ENCODE measurements at places on chromosomes 16 and 17. TPM values are rescaled to one million over a fixed set of nuclear protein-coding genes. Genes with fewer than 3 reads are reported as not detected.

DNA sequence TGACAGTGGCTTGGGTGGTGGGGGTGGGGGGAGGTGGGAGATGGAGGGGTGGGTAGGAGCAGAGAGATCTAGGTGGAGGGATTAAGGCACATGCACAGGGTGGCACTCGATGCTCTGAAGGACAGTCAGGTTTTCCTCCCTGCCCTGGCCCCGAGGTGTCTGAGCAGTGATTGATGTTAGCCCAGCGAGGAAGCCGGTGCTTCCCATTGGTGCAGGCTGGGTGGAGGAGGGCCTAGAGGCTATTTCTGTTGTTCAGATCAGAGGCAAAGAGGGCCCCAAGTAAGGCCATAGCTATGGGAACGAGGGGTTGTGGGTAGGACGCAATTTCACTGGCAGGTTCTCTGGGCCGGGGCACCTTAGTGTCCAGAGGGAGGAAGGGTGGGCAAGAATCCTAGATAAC lies 23.1 kb downstream of the CACNA1G start:
- H3K36me3 ChIP-seq: no peaks in the 10 kb centered on the region
- no peak overlapping the region for H3K27ac ChIP-seq
- no peak overlapping the region for H3K4me3 ChIP-seq
- peaks cover 25% of the 10 kb centered on the region for H3K27me3 ChIP-seq
- H3K4me1 ChIP-seq: no peaks in the 10 kb centered on the region

The SERPINF2 gene
- not detected for total RNA-seq

DNA sequence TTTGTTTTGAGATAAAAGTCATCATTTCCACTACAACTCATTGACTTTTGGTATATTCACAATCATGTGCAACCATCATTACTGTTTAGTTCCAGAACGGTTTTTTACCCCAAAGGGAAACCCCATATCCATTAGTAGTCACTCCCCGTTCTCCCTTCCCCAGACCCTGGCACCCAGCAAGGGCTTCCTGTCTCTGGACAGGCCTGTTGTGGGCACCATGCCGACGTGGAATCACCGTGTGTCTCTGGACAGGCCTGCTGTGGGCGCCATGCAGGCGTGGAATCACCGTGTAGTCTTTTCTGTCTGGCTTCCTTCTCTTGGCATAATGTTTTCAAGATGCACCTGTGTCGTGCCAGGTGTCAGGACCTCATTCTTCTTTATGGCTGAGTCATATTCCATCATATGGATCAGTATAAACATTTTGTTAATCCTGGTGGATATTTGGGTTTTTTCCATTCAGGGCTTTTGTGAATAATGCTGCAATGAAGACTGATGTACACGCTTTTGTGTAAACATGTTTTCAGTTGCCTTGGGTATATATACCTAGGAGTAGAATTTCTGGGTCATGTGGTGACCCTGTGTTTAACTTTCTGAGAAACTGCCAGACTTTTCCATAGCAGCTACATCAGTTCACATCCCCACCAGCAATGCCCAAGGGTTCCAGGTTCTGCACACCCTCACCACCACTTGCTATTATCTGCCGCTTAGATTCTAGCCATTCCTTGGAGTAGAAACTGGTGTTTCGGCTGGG lies 19.1 kb downstream of the ENDOV start:
- H3K4me1 ChIP-seq: no peaks in the 10 kb centered on the region
- H3K27ac ChIP-seq: no peak overlapping the region
- no peaks in the 10 kb centered on the region for H3K27me3 ChIP-seq
- H3K36me3 ChIP-seq: no peaks in the 10 kb centered on the region

DNA sequence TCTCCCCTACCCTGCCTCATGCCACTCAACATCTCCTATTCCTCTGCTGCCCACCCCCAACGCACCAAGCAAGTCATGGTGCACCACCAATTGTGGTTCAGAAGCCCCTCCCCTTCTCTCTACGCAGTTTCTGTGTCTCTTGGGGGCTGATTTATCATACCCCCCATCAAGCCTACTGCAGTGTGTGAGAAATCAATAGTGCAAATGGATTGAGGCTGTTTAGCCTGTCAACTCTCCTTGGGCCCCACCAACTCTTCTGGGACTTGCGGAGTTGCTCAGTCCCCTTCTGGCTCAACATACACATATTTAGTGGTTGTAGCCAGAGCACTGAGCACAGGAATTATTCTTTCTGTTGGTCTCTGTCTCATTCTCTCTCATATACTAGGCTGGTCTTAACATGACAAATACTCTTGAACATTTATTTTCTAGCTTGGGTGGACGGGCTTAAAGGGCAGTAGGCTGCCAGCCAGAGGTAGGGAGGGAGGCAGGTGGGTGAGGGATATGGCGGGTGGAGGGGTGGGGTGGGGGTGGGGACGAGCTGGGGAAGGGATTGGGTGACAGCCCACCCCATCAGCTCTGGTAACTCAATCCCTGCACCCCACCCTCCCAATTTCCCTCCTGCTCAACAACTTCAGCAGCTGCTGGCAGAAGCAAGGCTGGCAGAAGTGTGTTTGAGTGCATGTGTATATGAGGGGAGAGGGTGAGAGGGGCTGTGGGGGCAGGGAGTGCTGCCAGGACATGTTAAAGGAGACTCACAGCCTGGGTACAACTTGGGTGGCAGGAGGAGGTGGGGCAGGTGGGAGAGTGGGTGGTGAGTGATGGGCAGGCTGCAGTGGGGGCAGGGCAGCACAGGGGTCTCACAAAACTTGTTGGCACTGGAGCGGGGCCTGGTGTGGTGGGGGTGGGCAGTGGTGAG lies 4.9 kb downstream of the RARA start:
- DNase-seq: no peak
- peaks cover 89% of the 10 kb centered on the region for H3K4me1 ChIP-seq
- peaks cover 9% of the 10 kb centered on the region for H3K36me3 ChIP-seq
- H3K4me3 ChIP-seq: no peak overlapping the region
- H3K27ac ChIP-seq: no peak overlapping the region

- no peak for DNase-seq
- H3K27ac ChIP-seq: no peak overlapping the region
- no peak overlapping the region for H3K4me3 ChIP-seq
- no peaks in the 10 kb centered on the region for H3K27me3 ChIP-seq
- no peaks in the 10 kb centered on the region for H3K4me1 ChIP-seq
Measured at GRCh38 chr16:50986453-50986852, 164.6 kb downstream of the SALL1 start.

GRCh38 chr17:33858682-33859081 lies 396.4 kb upstream of the CCL2 start:
- no peak for DNase-seq
- H3K4me1 ChIP-seq: no peaks in the 10 kb centered on the region
- no peak overlapping the region for H3K4me3 ChIP-seq
- no peaks in the 10 kb centered on the region for H3K36me3 ChIP-seq

The TMEM114 gene
- not detected for total RNA-seq

The TACO1 gene
- 23.7 TPM for total RNA-seq

The ENO3 gene
- 5.2 TPM for total RNA-seq

DNA sequence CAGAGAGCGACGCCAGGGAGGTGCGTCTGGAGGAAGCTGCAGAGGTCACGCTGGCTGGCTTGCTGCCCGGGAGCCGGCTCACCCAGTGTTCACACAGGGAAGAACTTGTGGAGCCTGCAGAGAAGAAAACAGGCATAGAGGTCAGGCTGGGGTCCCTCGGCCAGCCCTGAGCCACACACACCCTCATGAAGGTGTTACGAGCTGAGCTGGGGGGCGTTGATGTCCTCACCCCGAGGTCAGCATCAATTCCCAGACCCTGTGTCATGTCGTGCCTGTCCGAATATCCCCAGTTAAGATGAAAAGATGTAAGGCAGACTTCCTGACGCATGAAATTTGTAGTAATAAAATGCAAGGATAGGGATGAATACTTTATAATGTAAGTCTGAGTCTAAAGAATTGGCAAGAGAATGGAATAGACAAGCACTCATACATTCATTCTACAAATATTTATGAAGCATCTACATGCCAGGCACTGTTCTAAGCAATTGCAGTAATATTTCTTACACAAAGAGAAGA lies 77.1 kb downstream of the USP31 start:
- no peak for DNase-seq
- no peak overlapping the region for H3K27ac ChIP-seq
- no peaks in the 10 kb centered on the region for H3K4me1 ChIP-seq
- H3K27me3 ChIP-seq: no peaks in the 10 kb centered on the region
- H3K4me3 ChIP-seq: no peak overlapping the region

DNA sequence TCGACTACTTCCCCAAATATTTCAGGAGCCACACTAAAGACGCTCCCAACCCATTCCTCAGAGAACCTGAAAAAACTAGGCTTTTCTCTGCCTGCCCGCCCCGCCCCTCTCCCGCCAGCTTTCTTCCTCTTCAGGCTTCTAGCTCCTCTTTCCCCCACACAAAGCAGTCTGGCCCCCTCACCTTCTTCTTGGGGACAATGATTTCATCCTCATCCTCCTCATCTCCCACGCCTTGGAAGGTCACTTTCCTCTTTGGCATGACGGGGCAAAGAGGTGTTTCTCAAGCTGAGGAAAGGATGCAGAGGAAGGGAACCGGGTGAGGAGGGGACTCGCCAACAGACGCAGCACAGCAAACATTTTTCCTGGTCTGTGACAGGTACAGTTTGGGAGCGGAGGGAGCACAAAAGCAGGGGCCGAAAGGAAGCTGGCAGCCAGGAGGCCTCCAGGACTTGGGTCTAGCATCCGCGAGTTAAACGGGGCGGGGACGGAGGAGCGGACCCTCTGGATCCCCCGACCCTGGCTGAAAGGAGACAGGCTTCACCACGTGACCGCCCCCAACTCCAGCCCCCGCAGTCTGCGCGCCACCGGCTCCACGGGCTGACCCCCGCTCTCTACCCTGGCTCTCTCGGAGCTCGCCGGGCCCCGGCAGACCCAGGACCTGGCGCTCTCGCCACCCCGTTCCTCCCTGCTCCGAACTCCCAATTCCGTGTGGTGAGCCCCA lies 525 bp downstream of the CD2BP2 start:
- H3K4me1 ChIP-seq: peaks cover 36% of the 10 kb centered on the region
- no peak for DNase-seq
- no peaks in the 10 kb centered on the region for H3K27me3 ChIP-seq

DNA sequence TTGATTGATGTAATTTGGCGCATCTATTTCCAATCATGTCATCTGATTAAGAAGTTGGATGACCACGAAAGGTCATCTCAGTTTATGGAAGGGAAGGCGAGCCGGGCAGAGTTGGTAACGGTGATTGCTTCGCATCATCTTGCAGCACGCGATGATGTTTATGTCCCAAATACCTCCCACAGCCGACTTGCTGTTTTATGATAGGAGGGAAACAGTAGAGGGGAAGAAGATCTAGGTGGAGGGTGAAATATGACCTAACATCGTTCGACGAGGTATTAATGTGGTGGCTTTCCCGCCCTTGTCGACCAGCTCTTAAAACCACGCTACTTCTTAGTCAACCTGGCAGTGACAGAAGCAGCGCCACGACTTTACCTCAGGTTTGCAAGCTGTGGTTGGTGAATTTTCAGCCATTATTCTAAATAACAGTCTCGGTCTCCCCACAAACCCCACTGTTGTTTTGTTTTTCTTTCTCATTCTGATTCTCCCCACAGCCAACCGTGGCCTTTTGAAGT lies 805 bp upstream of the TANC2 start:
- peak overlapping the region; percentile 92 for H3K4me3 ChIP-seq
- peak overlapping the region; percentile 76 for H3K27ac ChIP-seq
- peaks cover 32% of the 10 kb centered on the region for H3K4me1 ChIP-seq

The GJC1 gene
- total RNA-seq: 36.4 TPM

The TMED6 gene
- total RNA-seq: not detected

- H3K4me3 ChIP-seq: no peak overlapping the region
- H3K4me1 ChIP-seq: peaks cover 18% of the 10 kb centered on the region
- H3K36me3 ChIP-seq: no peaks in the 10 kb centered on the region
- DNase-seq: no peak
- H3K27me3 ChIP-seq: no peaks in the 10 kb centered on the region
- no peak overlapping the region for H3K27ac ChIP-seq
Measured at GRCh38 chr17:48478224-48479013, 48.4 kb upstream of the SKAP1 start.

DNA sequence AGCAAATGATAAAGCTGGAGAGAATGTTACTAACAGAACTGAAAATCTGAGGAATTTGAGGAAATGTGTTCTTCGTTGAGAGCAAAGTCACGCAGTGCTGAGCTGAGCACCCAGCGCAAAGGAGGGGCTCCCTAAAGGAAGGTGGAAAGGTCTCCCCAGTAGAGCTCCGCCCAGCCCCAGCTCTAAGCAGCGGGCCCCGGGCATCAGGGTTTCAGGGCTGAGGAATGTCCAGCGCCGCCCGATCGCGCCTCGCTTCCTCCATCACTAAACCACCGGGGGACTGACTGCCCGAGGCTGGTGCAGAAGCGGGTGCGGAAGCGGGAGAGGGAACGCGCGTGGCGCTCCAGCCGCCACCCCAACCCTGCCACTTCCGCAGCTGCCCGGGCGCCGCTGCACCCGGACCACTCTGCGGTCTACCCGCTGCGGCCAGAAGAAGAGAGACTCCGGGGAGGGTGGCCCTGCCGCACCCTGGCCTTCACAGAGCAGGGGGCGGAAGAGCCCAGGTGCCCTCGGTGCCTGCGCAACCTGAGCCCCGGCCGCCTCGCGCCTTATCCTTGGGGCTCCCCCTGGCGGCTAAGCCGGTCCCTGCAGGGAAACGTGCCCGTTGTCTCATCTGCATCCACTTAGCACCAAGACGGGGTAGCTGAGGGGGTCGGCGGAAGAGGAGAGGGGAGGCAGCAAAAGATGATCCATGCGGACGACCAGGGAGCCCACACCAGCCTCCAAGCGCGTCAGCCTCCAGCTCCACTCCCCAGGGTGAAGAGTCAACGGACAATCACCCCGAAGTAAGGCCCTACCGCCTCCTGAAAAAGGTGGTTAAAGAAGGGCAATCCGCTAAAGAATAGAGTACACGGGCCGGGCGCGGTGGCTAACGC lies 12.4 kb upstream of the GUCY2D start:
- H3K4me3 ChIP-seq: peak overlapping the region; percentile 38
- peak; percentile 67 for DNase-seq
- no peaks in the 10 kb centered on the region for H3K36me3 ChIP-seq
- peaks cover 17% of the 10 kb centered on the region for H3K27me3 ChIP-seq
- no peak overlapping the region for H3K27ac ChIP-seq
- H3K4me1 ChIP-seq: peaks cover 9% of the 10 kb centered on the region

The HEATR9 gene
- total RNA-seq: not detected

DNA sequence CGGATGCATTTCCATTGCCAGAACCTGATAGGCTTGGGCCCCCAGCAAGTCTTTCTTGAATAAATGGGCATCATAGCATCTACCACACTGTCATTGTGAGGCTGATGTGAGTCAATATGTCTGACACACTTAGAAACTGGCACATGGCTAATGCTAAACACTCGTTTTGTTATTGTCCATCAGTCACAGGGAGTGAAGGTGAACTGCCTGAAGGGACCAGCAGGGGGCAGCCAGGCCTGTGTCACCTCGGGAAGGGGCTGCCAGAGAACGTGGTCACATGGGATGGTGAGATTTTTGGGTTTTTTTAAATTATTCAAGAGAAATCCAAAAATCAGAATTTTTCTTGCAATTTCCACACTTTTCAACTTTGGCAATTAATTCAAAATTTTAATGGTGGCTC lies 831 bp upstream of the RCVRN start:
- no peaks in the 10 kb centered on the region for H3K27me3 ChIP-seq
- no peak overlapping the region for H3K4me3 ChIP-seq
- DNase-seq: no peak
- H3K4me1 ChIP-seq: peaks cover 28% of the 10 kb centered on the region

DNA sequence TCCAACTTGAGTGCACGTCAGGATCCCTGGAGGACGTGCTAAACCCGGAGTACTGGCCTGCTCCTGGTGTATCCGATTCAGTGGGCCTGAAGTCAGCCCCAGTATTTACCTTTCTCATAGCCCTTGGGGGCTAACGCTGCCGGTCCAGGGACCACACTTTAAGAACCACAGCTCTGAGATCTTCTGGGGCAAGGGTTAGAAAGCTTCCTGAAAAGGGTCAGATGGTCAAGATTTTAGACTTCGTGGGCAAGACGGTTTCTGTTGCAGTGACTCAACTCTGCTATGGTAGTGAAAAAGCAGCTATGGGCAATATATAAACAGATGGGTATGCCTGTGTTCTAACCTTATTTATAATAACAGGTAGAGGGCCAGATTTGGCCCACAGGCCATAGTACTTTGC lies 14.6 kb upstream of the USP10 start:
- DNase-seq: no peak
- H3K4me1 ChIP-seq: peaks cover 29% of the 10 kb centered on the region
- H3K27me3 ChIP-seq: no peaks in the 10 kb centered on the region
- no peaks in the 10 kb centered on the region for H3K36me3 ChIP-seq

Data from SJSA1 (cell line).